ENCODE measurements at places on chromosomes 11 and 22. TPM values are rescaled to one million over a fixed set of nuclear protein-coding genes. Genes with fewer than 3 reads are reported as not detected.

CD3G gene
- polyA plus RNA-seq: 414 TPM

- no peaks in the 10 kb centered on the region for H3K36me3 ChIP-seq
- no peak overlapping the region for H3K27ac ChIP-seq
- DNase-seq: no peak
- H3K27me3 ChIP-seq: no peaks in the 10 kb centered on the region
- no peak overlapping the region for H3K4me3 ChIP-seq
Measured at GRCh38 chr11:79335681-79336080, 105.1 kb downstream of the TENM4 start.

- H3K27me3 ChIP-seq: no peaks in the 10 kb centered on the region
- no peak for DNase-seq
- no peaks in the 10 kb centered on the region for H3K4me1 ChIP-seq
- H3K4me3 ChIP-seq: no peak overlapping the region
- H3K36me3 ChIP-seq: no peaks in the 10 kb centered on the region
- peak overlapping the region; percentile 57 for H3K27ac ChIP-seq
Measured at GRCh38 chr22:27726686-27727449, 74.7 kb downstream of the MN1 start.

- H3K4me1 ChIP-seq: no peaks in the 10 kb centered on the region
- H3K27me3 ChIP-seq: peaks cover 4% of the 10 kb centered on the region
- H3K36me3 ChIP-seq: no peaks in the 10 kb centered on the region
Measured at GRCh38 chr11:93849201-93849600, 1.2 kb downstream of the VSTM5 start.
